Naive thymus-derived CD4-positive, alpha-beta T cell (primary cell): ENCODE measurements at places on chromosomes 12 and 14. TPM values are rescaled to one million over a fixed set of nuclear protein-coding genes. Genes with fewer than 3 reads are reported as not detected.

The CLEC2A gene
- not detected for polyA plus RNA-seq

The CCDC175 gene
- polyA plus RNA-seq: not detected

The ERG28 gene
- 23.4 TPM for polyA plus RNA-seq

- no peak overlapping the region for H3K4me3 ChIP-seq
- H3K27ac ChIP-seq: no peak overlapping the region
- no peak for DNase-seq
- no peaks in the 10 kb centered on the region for H3K36me3 ChIP-seq
Measured at GRCh38 chr14:23344481-23344880, 8.2 kb downstream of the SLC22A17 start.
